NCI-H2171 treated with DMSO at 0.1 percent for 48 hours (cell line): ENCODE measurements at places on chromosomes 4 and X.

- no peak for DNase-seq
These were observed 155.0 kb downstream of the MSL3 start for GRCh38 chrX:11913001-11913400.

DNA sequence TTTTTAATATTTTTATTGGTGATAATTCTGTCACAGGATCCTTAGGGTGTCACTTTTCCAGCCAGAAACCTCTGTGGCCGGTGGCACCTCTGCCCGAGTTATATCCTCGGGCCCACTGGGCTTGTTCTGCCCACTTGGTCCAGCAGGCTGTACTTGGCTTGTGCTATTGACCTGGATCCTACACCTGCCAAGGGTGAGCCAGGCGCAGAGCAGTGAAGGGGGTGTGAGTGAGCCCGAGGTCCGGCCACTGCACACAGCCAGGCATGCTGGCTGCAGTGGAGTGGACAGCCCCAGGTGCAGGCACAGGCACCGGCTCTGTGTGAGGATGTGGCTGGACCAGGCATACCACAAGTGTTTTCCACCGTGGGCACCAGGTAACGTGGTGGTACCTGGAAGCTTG, 54.7 kb upstream of the NUDT6 start:
- DNase-seq = no peak

DNA sequence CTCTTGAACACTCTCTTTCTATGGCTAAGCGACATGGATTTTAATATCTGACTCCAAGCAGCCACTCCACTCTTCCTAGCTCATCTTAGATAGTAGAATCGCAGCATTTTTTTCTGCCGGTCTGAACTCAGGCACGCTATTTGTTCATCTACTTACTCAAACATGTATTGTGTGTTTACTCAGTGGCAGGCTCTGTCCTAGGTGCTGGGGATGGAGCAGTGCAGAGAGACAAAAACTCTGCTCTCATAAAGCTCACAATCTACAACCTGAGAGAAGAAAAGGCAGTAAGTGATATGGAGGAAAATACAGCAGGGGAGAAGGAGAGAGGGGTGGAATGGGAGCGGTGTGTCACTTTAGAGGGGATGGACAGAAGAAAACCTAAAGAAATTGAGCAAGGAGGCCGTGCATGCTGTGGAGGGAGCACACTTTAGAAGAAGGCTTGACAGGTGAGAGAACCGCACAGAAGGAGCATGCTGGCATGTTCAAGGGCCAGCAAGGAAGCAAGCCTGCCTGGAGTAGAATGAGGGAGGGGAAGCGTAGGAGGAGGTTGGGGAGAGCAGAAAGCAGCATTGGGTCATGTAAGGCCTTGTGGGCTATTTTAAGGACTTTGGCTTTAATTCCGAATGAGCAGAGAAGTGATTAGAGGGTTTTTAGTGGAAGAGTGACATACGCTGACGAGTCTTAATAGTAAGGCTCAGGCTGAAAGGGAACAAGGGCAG, 132.0 kb downstream of the ANK2 start:
- no peak for DNase-seq

DNA sequence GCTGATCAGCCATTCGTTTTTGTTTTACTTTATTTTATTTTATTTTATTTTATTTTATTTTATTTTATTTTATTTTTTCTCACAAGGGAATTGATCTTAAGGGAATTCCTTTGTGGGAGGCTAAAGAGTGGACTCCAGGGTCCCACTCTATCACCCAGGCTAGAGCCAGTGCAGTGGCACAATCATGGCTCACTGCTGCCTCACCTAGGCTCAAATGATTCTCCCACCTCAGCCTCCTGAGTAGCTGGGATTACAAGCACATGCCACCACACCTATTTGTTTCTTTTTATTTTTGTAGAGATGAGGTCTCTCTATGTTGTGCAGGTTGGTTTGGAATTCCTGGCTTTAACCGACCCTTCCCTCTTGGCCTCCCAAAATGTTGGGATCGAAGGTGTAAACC, 17.5 kb upstream of the PABPC4L start:
- no peak for DNase-seq

DNA sequence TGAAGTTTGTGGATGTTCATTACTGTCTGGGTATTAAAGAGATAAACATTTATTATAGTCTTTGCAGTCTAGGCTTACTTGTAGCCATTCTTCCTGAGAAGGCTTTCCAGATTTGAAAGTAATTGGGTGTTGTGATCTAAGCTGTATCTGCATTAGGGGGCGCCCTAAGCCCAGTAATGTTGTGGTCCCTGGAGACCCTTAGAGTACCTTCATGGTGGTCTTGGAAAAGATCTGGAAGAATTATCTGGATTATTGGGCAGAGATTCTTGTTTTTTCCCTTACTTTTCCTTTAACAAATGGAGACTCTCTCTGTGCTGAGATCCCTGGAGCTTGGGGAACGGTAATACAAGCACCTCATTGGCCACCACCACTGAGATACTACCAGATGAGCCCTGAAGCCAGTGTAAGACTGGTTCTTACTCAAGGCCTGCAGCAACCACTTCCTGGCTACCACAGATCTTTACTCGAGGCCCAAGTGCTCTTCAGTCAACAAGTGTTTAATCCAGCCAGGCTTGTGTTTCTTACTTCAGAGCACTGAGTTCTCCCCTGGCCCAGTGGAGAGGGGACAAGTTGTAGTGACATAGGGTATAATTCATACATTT, 63.1 kb downstream of the RTL3 start:
- no peak for DNase-seq

DNA sequence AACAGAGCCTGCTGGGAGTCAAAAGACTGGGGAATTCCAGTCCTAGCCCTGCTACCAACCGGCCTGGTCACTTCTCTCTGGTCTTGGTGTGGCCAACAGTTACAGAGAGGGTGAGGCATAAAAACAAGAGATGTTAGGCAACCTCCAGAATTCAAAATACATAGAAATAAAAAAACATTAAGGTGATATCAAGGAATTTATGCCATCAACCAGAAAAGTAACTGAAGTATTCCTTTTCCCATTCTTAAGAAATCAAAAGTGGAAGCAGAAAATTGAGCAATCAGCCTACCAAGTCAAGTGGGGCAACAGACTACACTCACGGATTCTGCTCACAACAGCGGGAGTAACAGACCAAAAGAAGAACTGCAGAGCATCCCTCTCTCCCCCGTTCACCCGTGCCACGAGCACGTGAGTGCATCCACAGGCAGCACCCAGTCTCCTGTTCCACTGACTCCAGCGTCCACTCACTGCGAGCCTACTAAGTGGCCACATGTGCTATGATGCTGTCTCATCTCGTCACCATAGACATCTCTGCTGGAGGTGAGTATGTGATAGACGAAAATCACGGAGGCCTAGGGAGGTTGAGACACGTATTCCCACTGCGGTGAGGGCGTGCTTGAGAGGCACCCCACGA, 29.3 kb downstream of the AFAP1 start:
- DNase-seq = no peak

GRCh38 chr4:78599931-78600375, 48.4 kb downstream of the ANXA3 start:
- DNase-seq = no peak

GRCh38 chrX:14832586-14832985, 40.3 kb downstream of the FANCB start:
- no peak for DNase-seq

DNA sequence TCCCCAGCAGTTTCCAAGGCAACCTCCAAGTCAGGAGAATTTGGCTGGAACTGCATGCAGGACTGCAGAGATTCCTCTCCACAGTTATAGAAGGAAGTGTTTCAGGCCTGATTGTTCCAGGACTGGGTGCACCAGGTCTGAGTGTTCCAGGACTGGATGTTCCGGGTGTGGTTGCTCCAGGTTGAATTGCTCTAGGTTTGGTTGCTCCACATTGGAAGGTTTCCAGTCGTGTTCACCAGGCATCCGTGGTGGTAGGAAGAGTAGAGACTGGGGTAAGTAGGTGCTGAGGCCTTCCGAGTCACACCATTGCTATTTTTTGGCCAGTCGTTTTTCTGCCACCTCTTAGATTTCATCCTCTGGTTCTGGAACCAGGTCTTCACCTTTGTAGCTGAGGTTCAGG, 105.4 kb downstream of the MSN start:
- DNase-seq = no peak

DNA sequence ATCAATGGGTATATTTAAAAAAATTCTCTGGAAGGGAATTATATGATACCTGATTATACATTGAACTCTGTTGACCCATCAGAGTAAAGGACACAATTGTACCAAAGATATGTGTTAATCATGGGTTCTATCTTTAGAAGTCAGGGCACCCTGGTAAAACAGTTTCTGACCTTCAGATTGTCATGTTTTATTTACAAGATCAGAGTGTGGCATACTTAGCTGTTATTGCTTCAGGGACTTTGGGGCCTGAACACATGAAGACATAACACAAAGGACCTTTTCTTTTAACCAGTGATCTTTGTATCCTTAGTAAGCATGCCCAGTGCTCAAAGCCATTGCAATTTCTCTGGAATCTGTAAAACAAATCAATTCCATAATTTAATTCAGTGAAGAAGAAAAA, 204.8 kb upstream of the RPS6KA3 start:
- no peak for DNase-seq

GRCh38 chrX:151984328-151984727, 9.9 kb upstream of the GABRE start:
- DNase-seq = no peak

GRCh38 chr4:40305328-40306170, 29.6 kb upstream of the CHRNA9 start:
- no peak for DNase-seq

GRCh38 chr4:69689599-69689998, 36.6 kb upstream of the UGT2A1 start:
- peak; percentile 1 for DNase-seq

- no peak for DNase-seq
These were observed 257.7 kb downstream of the RAPGEF2 start for GRCh38 chr4:159360549-159360948.

DNA sequence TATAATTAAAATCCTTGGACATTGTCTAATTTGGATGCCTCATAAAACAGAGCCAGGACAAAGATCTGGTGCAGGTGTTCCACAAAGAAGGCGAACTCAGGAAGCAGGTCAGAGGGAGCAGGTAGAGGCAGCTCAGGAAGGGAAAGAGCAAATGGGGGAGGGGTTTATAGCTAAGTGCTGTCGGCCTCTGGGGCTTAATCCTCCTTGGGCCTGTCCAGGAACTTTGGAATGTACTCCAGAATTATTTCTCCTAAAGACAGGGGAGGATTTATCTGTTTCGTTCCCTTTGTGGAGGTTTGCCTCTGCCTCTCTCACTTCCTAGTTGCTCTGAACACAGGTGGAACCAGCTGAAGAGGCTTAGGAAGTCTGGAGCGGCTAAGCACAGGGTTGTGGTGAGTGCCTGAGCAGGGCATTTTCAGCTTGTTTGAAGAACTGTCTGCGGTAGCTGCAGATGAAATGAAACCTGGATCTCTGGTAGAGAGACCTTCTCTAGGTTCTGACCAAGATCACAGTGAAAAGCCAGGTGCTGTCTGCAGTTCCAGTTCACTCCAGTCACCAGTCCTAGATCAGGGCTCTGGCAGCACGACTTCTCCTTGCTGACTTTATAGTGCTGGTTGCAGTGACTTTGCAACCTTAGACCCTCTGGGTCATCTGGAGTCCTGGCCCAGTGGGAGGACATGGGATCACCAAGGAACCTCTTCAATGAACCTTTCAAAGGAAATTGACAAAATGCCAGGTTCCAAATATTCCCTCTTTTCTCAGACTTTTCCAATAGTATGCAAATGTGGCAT, 519.2 kb downstream of the PCDH10 start:
- no peak for DNase-seq
